ENCODE measurements at places on chromosomes 1 and 21.

DNA sequence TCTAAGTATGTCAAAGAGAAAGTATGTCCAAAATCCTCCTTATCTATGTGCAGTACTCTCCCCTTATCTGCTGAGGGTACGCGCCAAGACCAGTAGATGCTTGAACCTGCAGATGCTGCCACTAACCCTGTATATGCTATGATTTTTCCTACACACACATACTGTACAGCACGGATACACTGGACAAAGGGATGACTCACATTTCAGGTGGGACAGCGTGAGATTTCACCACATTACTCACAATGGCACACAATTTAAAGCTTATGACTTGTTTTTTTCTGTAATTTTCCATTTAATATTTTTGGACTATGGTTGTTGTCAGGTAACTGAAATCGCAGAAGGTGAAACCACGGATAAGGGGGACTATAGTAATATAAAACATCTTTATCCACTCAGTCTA lies 4.1 kb downstream of the ORC1 start:
- DNase-seq: no peak

- no peak for DNase-seq
These were observed 8.7 kb upstream of the PIK3C2B start for GRCh38 chr1:204503122-204503912.

GRCh38 chr21:28975397-28975796 lies 17.3 kb downstream of the LTN1 start:
- DNase-seq: no peak

- DNase-seq: no peak
These were observed 131.6 kb upstream of the POU3F1 start for GRCh38 chr1:38178216-38178615.

- no peak for DNase-seq
These were observed 76.9 kb downstream of the MRPL37 start for GRCh38 chr1:54276617-54277450.

- DNase-seq: no peak
These were observed 30.6 kb downstream of the CDKN2C start for GRCh38 chr1:51000651-51001050.

DNA sequence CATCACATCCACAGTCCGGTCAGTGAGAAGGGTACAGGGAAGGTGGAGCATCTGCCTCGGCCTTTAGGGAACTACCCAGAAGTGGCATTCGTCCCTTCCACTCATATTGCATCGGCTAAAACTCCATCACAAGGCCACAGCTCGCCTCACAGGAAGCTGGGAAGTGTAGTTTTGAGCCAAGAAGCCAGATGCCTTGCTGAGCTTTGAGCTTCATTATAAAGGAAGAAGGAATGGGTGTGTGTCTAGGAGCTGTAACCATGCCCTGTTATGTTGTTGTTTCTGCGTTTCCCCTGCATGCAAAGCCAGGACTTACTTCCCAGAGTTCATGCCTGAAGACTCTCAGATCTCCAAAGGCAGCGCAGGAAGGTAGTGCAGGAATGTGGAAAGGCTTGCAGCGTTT lies 61.1 kb downstream of the OPTC start:
- DNase-seq: no peak

DNA sequence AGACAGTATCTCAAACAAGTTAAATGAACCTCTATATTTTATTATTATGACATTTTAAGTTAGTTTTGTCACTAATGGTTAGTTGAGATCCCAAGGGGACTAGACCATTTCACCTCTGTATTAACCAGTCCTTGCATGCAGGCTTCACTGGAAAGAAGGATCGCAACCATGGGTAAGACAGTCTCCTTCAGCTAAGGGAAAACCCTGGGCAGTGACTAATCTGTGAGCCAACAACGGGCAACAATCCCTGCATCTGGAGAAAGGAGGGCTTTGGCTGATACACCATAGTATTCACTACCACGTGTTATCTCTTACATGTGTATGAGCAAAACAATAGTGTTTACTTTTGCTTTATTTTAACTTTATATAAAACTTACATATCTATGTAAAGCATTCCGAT lies 708.8 kb upstream of the CHRM3 start:
- no peak for DNase-seq

Data from activated T-helper 1 cell treated with anti-CD3 and anti-CD28 coated beads, Interleukin-12 subunit alpha, Interleukin-12 subunit beta, Interleukin-2, Interleukin-4 antibody, amounts not matched to agents 30 ng/mL and 10 ng/mL and 1 ng/mL, durations not matched to agents 14 hours and 24 hours and 36 hours (primary cell).